B cell (primary cell): ENCODE measurements at places on chromosomes 13 and 19. TPM values are rescaled to one million over a fixed set of nuclear protein-coding genes. Genes with fewer than 3 reads are reported as not detected.

Gene ZNF729
- polyA plus RNA-seq: not detected in 2 replicates

Gene MTUS2
- 0.03 and 0.12 TPM in 2 replicates for polyA plus RNA-seq

Gene GGN
- not detected in 2 replicates for polyA plus RNA-seq

Gene GJA3
- polyA plus RNA-seq: 0.28 and 0.95 TPM in 2 replicates

Gene SUGP1
- 55.5 and 61.3 TPM in 2 replicates for polyA plus RNA-seq

Gene NKPD1
- 0.36 and 1.0 TPM in 2 replicates for polyA plus RNA-seq

- H3K27me3 ChIP-seq: no peaks in the 10 kb centered on the region
- H3K36me3 ChIP-seq: no peaks in the 10 kb centered on the region
- no peak for DNase-seq
- peaks cover 64% of the 10 kb centered on the region for H3K4me1 ChIP-seq
- no peak overlapping the region for H3K4me3 ChIP-seq
- no peak overlapping the region for H3K27ac ChIP-seq
Observed at GRCh38 chr19:18287836-18288772, 6.7 kb upstream of the JUND start.

GRCh38 chr13:100363285-100363711 is 225.3 kb downstream of the GGACT start:
- no peak overlapping the region for H3K27ac ChIP-seq
- H3K36me3 ChIP-seq: no peaks in the 10 kb centered on the region
- DNase-seq: no peak
- no peaks in the 10 kb centered on the region for H3K4me1 ChIP-seq
- no peak overlapping the region for H3K4me3 ChIP-seq

DNA sequence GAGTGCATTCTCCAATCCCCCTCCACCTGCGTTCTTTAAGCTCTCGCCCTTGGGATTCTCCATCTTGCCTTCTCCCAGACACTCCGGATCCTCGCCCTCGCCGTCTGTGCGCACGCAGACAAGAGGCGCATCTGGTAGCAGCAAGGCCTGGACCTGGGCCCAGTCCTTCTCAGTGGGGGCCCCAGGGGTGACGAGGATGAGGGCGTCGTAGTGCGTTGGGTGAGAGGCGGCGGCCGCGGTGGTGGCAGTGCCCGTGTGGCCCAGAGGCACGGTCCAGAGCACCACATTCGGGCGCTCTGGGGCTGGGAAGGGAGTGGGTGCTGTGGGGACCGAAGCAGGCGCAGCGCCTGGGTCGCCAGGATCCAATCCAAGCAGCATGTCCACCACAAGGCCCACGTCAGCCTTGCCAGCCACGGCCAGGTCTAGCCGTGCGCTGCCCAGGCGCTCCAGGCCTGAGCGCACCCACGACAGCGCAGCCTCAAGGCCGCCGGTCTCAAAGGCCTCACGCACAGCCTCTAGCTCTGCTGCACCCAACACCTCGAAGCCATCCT is 3.1 kb downstream of the IRGQ start:
- peaks cover 18% of the 10 kb centered on the region for H3K36me3 ChIP-seq
- no peak for DNase-seq
- peaks cover 23% of the 10 kb centered on the region for H3K4me1 ChIP-seq
- H3K27me3 ChIP-seq: no peaks in the 10 kb centered on the region
- no peak overlapping the region for H3K27ac ChIP-seq

GRCh38 chr13:89673789-89674311 is 1673.6 kb upstream of the MIR17HG start:
- H3K4me1 ChIP-seq: no peaks in the 10 kb centered on the region
- no peak overlapping the region for H3K4me3 ChIP-seq
- no peak for DNase-seq
- no peaks in the 10 kb centered on the region for H3K27me3 ChIP-seq

GRCh38 chr13:99132295-99132835 is 68.3 kb upstream of the UBAC2 start:
- peaks cover 4% of the 10 kb centered on the region for H3K27me3 ChIP-seq
- H3K27ac ChIP-seq: no peak overlapping the region
- no peaks in the 10 kb centered on the region for H3K36me3 ChIP-seq
- no peak overlapping the region for H3K4me3 ChIP-seq
- H3K4me1 ChIP-seq: no peaks in the 10 kb centered on the region

- no peak for DNase-seq
- no peak within 1 kb of the TSS for H3K27ac ChIP-seq
- no peaks in the 10 kb centered on the region for H3K36me3 ChIP-seq
- H3K27me3 ChIP-seq: peaks cover 42% of the 10 kb centered on the region
- H3K4me3 ChIP-seq: peak within 1 kb of the TSS; percentile 45
Observed at GRCh38 chr19:17026706-17027534, at the start of gene CPAMD8. Gene CPAMD8, minus strand, starts transcription at chr19:17026810. Its CDS starts 168 bp downstream, at chr19:17026642.

- peak; percentile 76 for DNase-seq
- H3K36me3 ChIP-seq: no peaks in the 10 kb centered on the region
- H3K27ac ChIP-seq: no peak overlapping the region
- no peak overlapping the region for H3K4me3 ChIP-seq
- peaks cover 54% of the 10 kb centered on the region for H3K4me1 ChIP-seq
- peaks cover 36% of the 10 kb centered on the region for H3K27me3 ChIP-seq
Observed at GRCh38 chr19:1470305-1471009, 8.6 kb downstream of the C19orf25 start.

DNA sequence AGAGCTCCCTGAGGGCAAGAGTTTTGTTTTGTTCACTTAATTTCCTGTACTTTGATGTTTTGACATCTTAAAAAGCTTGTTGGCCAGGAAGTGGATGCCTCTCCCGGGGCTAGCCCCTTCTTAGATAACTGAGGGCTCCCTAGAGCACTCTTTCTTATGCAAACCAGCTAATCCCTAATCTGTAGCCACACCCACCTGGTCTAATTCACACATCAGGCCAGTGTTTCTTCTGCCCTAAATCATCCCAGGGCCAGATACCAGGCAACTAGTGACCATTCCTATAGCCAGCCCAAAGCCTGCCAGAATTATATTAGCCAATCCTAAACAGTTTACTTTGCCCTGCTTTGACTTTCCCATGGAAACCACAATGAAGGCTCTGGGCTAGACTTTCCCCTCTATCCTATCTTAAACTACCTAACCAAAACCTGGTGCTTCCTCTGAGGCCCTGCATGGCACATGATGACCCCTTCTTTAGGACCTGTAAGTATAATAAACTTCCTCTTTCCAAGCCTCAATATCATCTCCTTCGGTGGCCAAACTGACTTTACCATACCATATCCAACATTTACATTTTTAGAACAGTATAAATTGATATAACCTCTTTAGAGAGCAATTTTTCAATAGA is 24.8 kb downstream of the WBP4 start:
- H3K27me3 ChIP-seq: no peaks in the 10 kb centered on the region
- H3K4me3 ChIP-seq: no peak overlapping the region
- H3K4me1 ChIP-seq: peaks cover 5% of the 10 kb centered on the region
- H3K36me3 ChIP-seq: peaks cover 5% of the 10 kb centered on the region
- no peak for DNase-seq

- H3K4me1 ChIP-seq: peaks cover 12% of the 10 kb centered on the region
- peaks cover 24% of the 10 kb centered on the region for H3K27me3 ChIP-seq
- no peak overlapping the region for H3K27ac ChIP-seq
- no peak for DNase-seq
Observed at GRCh38 chr19:43799502-43800142, 2.6 kb downstream of the LYPD5 start.

DNA sequence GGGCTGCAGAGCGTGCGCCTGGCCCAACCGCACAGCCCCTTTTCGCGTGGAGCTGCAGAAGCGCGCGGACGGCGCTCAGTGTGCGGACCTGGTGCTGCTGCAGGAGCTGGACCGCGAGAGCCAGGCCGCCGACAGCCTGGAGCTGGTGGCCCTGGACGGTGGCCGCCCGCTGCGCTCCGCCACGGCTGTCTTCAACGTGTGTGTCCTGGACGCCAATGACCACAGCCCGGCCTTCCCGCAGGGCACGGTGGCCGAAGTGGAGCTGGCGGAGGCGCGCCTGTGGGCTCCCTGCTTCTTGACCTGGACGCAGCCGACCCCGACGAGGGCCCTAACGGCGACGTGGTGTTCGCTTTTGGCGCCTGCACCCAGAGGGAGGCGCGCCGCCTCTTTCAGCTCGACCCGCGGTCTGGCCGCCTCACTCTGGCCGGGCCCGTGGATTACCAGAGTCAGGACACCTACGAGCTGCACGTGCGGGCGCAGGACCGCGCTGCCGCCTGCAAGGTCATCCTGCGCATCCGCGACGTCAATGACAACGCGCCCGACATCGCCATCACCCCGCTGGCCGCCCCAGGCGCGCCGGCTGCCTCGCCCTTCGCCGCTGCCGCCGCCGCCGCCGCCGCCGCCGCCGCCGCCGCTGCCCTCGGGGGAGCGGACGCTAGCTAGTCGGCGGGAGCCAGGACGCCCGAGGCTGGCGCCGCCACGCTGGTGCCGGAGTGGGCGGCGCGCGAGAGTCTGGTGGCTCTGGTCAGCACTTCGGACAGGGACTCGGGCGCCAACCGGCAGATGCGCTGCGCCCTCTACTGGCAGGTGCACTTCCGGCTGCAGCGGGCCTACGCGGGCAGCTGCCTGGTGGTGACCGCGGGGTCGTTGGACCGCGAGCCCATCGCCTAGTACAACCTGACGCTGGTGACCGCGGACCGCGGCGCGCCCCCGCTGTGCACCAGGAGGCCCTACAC is 172.2 kb downstream of the OLFM4 start:
- no peaks in the 10 kb centered on the region for H3K27me3 ChIP-seq
- H3K36me3 ChIP-seq: no peaks in the 10 kb centered on the region
- no peaks in the 10 kb centered on the region for H3K4me1 ChIP-seq
- no peak overlapping the region for H3K27ac ChIP-seq
- peak; percentile 5 for DNase-seq
- no peak overlapping the region for H3K4me3 ChIP-seq

DNA sequence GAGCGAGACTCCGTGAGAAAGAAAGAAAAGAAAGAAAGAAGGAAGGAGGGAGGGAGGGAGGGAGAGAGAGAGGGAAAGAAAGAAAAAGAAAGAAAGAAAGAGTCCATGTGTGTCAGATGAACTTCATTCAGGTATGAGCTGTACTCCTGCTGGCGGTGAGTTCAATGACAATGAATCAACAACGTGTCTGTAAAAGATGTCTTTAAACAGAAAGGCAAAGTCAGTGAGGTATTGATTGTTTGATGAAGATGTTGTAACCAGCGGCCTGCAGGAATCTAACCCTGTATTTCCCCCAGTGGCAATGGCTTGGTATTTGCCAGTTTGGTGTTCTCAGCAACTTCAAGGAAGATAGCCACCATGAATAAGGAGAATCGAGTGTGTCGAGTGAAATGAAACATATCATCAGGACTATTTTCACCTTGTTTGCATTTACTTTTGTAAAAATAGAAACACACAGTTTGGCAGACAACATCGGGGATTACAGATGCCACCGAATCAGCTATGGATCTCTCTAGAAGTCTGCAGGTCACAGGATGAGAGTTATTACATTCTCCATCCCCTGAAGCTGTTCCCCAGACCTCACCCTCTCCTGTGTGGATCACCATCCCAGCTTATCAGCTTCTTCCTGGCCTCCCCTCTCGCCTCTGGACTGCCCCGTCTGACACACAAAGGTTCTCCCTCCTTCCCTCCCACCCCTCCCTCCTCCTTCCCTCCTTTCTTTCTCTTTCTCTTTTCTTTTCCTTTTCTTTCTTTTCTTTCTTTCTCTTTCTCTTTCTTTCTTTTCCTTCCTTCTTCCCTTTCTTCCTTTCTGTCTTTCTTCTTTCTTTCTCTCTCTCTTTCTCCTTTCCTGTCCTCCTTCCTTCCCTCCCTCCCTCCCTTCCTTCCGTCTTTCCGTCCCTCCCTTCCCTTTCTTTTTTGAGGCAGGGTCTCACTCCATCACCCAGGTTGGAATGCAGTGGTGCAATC is 8.2 kb upstream of the SBK3 start:
- H3K36me3 ChIP-seq: no peaks in the 10 kb centered on the region
- no peak for DNase-seq
- no peaks in the 10 kb centered on the region for H3K27me3 ChIP-seq
- H3K4me3 ChIP-seq: no peak overlapping the region
- H3K4me1 ChIP-seq: no peaks in the 10 kb centered on the region

DNA sequence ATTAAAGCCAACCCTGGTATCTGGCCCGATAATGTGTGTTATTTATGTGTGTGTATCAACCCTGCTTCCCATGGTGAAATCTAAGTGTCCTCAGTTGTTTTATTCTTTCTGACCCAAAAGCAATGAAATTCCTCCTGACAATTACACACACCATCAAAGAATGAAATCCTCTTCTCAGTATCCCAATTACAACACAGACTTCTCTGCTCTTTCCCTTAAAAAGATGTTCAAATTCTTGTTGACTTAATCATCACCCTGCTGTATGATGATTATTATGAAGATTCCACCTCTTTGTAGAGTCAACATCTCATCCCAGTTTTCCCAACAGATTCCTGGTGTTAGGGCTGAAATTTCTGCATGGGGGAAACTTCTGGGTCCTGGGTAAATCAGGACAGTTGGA is 8.9 kb upstream of the TRPC4 start:
- no peaks in the 10 kb centered on the region for H3K27me3 ChIP-seq
- no peak overlapping the region for H3K4me3 ChIP-seq
- no peaks in the 10 kb centered on the region for H3K4me1 ChIP-seq
- H3K36me3 ChIP-seq: no peaks in the 10 kb centered on the region

GRCh38 chr19:58097781-58098681 is at the start of gene ZSCAN18:
Gene ZSCAN18, minus strand, starts transcription at chr19:58098231. Its CDS starts 7,964 bp downstream, at chr19:58090267.
- peak within 1 kb of the TSS; percentile 95 for H3K4me3 ChIP-seq
- DNase-seq: peak; percentile 100
- H3K27ac ChIP-seq: peak within 1 kb of the TSS; percentile 100
- peaks cover 16% of the 10 kb centered on the region for H3K4me1 ChIP-seq

GRCh38 chr19:56838909-56839651 is 1.4 kb downstream of the PEG3 start:
- peak; percentile 53 for DNase-seq
- no peak overlapping the region for H3K27ac ChIP-seq
- no peak overlapping the region for H3K4me3 ChIP-seq
- H3K36me3 ChIP-seq: no peaks in the 10 kb centered on the region

GRCh38 chr19:43731846-43732245 is 16.0 kb downstream of the IRGC start:
- no peak overlapping the region for H3K27ac ChIP-seq
- H3K4me3 ChIP-seq: no peak overlapping the region
- H3K4me1 ChIP-seq: peaks cover 9% of the 10 kb centered on the region
- no peak for DNase-seq

DNA sequence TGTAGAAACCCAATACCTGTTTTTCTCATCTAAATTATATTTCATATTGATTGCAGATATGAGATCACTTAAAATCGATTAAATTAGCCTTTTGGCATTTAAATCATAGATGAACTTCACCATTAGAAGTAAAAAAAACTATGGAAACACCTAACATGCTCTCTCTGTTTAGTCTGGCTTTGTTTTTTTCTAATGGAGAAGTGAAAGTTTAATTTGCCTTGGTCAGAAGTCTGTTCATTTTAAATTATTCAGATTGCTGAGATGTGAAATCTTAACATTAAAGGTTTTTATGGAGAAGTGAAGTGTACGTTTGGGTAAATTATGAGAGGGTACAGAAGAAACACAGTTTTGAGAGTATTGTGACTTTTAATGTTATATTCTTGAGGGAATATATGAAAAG is 6.7 kb downstream of the SUGT1 start:
- peaks cover 42% of the 10 kb centered on the region for H3K36me3 ChIP-seq
- H3K27ac ChIP-seq: no peak overlapping the region
- DNase-seq: no peak
- no peak overlapping the region for H3K4me3 ChIP-seq
- H3K4me1 ChIP-seq: peaks cover 3% of the 10 kb centered on the region

- peaks cover 14% of the 10 kb centered on the region for H3K27me3 ChIP-seq
- no peak for DNase-seq
- H3K4me3 ChIP-seq: no peak overlapping the region
Observed at GRCh38 chr19:13298565-13299481, 148.6 kb downstream of the IER2 start.
